ENCODE measurements at places on chromosomes 11 and 22.

DNA sequence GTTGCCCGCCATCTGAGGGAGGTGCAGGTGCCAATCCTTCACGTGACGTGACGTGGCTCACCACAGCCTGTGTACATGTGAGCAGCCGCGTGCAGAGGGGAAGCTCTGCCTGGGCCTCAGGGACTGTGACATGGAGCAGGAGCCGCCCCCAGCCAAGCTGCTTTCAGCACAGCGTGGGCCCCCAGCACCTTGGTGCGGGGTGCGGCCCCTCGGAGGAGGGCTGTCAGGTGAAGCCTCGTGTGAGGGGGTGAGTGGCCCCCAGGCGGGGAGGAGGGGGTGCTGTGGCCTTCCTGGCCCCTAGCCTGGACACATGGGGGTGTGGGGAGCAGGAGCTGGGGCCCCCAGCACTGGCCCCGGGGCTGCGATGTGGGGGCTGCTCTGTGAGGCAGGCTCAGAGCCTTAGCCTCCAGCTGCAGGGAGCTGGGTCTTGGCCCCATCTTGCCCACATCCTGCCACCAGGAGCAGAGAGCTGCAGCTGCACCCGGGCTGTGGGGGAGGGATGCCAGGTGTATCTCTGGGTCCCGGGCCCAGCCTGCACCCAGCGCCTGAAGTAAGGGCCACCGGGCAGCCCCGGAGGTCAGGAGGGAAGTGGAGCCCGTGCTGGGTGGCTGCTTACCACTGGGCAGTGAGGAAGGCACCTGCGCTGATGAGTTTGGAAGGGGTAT is at the start of gene ADORA2A:
TSS of gene ADORA2A (plus strand) at position 100 of the 665 bp plus-strand sequence. CDS start 5,806 bp downstream, outside the sequence.
- H3K4me1 ChIP-seq: peaks cover 71% of the 10 kb centered on the region
- DNase-seq: peak; percentile 87
- H3K4me3 ChIP-seq: peak within 1 kb of the TSS; percentile 86

DNA sequence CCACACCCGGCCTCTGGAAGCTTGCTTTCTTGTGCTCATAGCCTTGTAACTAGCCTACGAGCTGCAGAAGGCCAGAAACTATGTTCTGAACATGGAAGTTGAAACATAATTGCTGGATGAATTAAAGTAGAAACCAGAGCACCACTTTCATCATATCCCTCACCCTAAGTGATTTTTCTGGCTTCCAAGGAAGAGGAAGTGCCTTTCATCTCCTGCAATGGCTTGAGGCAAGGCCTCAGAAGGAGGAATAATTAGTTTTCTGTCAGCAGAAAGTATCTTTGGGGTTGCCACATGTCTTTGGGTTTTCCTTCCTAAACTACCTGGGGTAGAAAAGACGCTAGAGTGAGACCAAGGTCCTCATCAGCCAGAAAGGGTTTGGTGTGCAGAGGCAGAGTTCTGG is 14.5 kb downstream of the RPL27A start:
- DNase-seq: no peak
- H3K27me3 ChIP-seq: no peaks in the 10 kb centered on the region
- peak overlapping the region; percentile 35 for H3K27ac ChIP-seq

DNA sequence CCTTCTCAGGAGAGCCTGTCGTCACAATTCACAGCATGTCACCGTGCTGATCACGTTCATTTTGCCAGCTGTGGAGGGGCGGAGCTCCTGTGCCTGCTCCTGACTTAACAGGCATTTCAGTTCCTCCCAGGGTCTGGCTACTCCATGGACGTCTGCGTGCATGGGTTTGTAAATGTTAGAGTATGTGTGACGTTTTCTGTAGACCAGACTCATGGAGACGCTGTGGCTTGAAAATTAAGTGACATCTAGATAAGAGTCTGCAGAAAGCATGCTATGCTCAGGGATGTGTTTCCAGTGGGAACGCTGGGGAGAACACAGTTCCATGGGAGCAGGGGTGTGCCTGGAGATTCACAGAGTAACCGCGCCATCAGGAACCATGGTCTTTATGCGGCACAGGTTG is 804.0 kb downstream of the TBC1D22A start:
- DNase-seq: no peak
- H3K27me3 ChIP-seq: no peaks in the 10 kb centered on the region
- no peaks in the 10 kb centered on the region for H3K4me1 ChIP-seq
- H3K27ac ChIP-seq: no peak overlapping the region

DNA sequence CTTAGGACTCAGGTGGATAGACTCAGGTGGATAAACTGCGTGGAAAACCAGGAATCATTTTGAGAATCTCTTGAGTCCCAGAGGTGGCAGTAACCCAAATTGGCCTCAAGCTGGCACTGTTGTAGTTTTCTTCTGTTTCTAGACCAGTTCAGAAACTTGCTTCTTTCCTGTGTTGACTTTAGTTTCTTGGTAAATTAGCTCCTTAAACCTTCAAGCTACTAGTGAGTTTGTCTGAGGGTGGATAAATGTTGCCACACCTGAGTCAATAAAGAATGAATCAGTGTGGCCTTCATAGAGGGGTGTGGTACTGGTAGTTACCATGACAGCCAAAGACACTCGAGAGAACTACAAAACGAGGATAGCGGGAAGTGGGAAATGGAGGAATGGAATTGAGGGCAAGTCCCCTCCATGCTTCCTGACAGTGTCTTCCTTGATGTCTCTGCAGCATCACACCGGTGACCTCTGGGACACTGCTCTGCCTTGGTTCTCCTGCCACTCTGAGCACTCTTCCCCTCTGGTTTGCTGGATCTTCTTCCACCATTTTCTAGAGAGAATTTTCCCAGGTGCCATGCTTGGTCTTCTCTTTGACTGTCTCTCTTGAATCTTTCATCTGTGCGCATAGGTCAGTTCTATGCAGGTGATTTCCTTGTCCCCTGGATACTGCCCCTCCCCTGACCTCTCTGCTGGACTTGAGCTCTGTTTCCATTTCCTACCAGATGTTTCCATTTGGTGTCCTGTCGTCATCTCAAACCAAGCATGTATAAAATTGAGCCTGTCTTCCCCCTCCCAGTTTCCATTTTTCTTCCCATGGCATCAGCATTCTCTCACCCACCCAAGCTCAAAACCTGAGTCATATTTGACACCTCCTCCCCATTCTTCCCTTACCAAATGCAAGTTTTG is 7.2 kb downstream of the POLD4 start:
- no peaks in the 10 kb centered on the region for H3K36me3 ChIP-seq
- H3K27me3 ChIP-seq: no peaks in the 10 kb centered on the region
- peaks cover 59% of the 10 kb centered on the region for H3K4me1 ChIP-seq
- DNase-seq: no peak

DNA sequence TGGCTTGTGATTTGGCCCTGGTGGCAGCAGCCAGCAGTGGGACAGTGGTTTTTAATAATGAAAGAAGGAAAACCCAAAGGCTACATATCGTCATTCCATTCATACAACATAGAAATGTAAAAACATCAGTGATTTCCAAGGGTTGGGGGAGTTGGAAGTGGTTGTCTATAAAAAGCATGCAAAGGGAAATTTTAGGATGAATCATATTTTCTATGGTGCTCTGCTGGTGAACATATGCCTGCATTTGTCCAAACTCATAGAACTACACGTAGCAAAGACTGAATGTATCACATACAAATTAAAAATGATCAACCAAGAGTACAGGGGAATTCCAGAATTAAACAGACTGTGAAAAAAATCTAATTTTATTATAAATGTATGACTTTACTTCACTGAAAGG is 11.1 kb downstream of the OR5B3 start:
- no peak overlapping the region for H3K27ac ChIP-seq
- peaks cover 8% of the 10 kb centered on the region for H3K4me1 ChIP-seq
- no peak overlapping the region for H3K4me3 ChIP-seq
- H3K36me3 ChIP-seq: no peaks in the 10 kb centered on the region
- no peaks in the 10 kb centered on the region for H3K27me3 ChIP-seq
- DNase-seq: no peak

GRCh38 chr22:40383905-40384304 is 13.5 kb downstream of the SGSM3 start:
- no peak for DNase-seq
- H3K36me3 ChIP-seq: peaks cover 4% of the 10 kb centered on the region
- H3K4me1 ChIP-seq: peaks cover 51% of the 10 kb centered on the region
- H3K4me3 ChIP-seq: no peak overlapping the region

- no peak for DNase-seq
- H3K4me3 ChIP-seq: no peak overlapping the region
- no peaks in the 10 kb centered on the region for H3K36me3 ChIP-seq
- H3K27ac ChIP-seq: no peak overlapping the region
Observed at GRCh38 chr11:15640318-15640717, 525.6 kb downstream of the INSC start.

Data from activated naive CD8-positive, alpha-beta T cell treated with anti-CD3 and anti-CD28 coated beads, Interleukin-2, amount 50 U/mL, for 24 hours (primary cell).